Right atrium auricular region (tissue), 2 donors: ENCODE measurements at places on chromosomes 4 and X. TPM values are rescaled to one million over a fixed set of nuclear protein-coding genes. Genes with fewer than 3 reads are reported as not detected.
A peak's percentile ranks its signal among the peaks of the same experiment; 100 is the strongest.

DNA sequence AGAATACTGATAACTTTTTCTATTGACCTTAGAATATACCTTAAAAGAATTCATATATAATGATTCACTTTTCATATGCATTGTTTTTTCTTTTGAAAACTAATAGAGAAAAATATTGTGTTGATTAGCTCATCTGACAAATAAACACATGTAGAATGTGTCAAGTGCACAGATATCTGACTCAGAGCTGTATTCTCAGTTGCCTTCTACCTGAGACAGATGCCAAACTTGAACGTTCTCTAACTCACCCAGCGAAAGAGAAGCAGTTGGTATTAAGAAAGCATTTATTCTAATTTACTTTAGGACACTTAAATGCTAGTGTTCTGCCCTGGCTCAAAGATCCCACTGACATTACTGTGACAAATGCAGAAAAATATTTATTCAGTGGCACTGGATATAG, 28.1 kb downstream of the USP53 start:
- H3K27ac ChIP-seq: no peak overlapping the region
- H3K4me1 ChIP-seq: no peaks in the 10 kb centered on the region
- peaks cover 37% of the 10 kb centered on the region for H3K36me3 ChIP-seq
- DNase-seq: no peak

GRCh38 chrX:19742826-19743225, 144.6 kb downstream of the SH3KBP1 start:
- no peak overlapping the region for H3K27ac ChIP-seq
- no peaks in the 10 kb centered on the region for H3K27me3 ChIP-seq
- H3K4me1 ChIP-seq: no peaks in the 10 kb centered on the region
- no peak overlapping the region for H3K4me3 ChIP-seq
- no peak for DNase-seq

Gene CENPVL1
- not detected for total RNA-seq

GRCh38 chrX:109830704-109831206, 97.7 kb upstream of the ACSL4 start:
- DNase-seq: no peak
- H3K4me3 ChIP-seq: no peak overlapping the region
- H3K4me1 ChIP-seq: no peaks in the 10 kb centered on the region
- H3K27ac ChIP-seq: no peak overlapping the region

DNA sequence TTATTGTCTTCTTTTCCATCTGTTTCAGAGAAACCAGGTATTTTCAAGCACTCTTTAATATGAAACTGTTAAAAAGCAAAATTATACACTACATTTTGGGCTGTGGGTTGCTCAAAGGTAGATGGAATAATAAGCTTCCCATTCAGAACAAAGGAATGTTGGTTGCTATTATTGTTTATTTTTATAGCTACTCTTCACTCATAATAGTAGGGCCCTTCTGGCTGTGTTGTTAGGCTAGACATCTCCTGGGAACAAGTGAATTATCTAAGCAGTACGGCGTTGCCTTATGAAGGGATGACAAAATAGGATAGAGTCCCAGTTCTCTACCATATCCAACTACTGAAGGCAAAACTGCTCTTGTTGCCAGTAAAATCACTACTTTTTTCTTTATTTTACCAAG, 34.2 kb downstream of the TENM3 start:
- no peaks in the 10 kb centered on the region for H3K36me3 ChIP-seq
- DNase-seq: no peak
- H3K27me3 ChIP-seq: no peaks in the 10 kb centered on the region
- no peak overlapping the region for H3K27ac ChIP-seq
- H3K4me1 ChIP-seq: no peaks in the 10 kb centered on the region

DNA sequence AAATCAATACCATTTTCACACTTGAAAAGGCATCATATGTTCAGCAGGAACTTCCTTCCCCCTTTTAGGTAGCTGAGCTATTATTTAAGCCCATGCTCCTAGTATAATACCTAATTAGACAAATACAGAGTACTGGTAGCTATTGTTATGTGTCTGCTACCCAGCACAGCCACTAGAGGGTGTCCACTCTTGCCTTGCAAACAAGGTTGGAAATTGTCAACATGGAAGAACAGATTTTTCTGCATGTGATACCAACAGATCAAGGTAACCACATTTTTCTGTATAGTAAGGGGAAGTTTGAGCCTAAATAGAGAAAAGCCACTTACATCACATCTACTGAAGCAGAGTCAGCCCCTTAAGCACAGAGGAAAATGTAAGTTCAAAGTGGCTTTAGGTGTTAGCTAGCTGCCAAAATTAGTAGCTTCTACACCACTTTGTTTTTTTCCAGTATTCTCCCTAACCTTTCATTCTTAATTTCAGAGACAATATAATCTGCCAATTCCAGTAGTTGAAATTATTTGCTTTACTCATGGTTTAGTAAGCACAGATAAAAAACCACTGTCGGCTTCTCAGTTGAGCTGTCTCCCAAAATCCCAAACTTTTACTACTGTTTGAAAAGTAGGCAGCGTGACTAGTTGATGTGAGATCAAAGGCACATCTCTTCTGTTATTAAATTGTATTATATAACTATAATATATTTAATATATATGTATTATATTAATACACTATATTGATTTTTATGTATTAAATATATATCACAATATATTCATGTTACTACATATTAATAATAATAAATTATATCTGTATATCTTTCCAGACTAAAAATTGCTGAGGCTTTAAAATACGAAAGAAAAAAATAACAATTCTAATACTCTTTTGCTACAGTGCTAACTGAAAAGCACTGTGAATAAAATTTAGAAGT, 38.2 kb downstream of the EDNRA start:
- peaks cover 35% of the 10 kb centered on the region for H3K4me1 ChIP-seq
- no peaks in the 10 kb centered on the region for H3K27me3 ChIP-seq
- H3K4me3 ChIP-seq: no peak overlapping the region
- peak overlapping the region; percentile 63 for H3K27ac ChIP-seq
- peaks cover 21% of the 10 kb centered on the region for H3K36me3 ChIP-seq

Gene AFM
- not detected for total RNA-seq

Gene PALLD
- total RNA-seq: 764 TPM

- H3K27ac ChIP-seq: no peak overlapping the region
- H3K4me1 ChIP-seq: no peaks in the 10 kb centered on the region
- H3K36me3 ChIP-seq: no peaks in the 10 kb centered on the region
- DNase-seq: no peak
These were observed 33.6 kb upstream of the XK start for GRCh38 chrX:37651921-37652452.
